ENCODE measurements at places on chromosomes 6 and 20.

DNA sequence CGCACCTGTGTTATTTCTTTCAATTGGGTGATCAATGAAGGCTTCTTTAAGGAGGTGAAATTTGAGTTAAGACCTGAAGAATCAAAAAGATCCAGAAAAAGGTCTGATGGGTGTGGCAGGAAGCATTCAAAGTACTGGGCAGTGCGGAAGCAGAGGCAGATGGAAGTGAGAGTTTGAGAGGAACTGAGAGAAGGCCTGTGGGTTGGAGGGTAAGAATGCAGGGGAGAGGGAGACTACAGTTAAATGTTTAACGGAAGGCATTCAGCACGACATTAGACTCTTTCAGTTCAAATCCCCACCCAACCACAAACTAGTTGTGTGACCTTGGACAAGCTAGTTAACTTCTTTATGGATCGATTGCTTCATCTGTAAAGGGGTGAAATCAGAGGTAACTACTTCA, 50.5 kb upstream of the GCM1 start:
- DNase-seq, result no peak

GRCh38 chr6:70706491-70707123, 38.9 kb downstream of the SMAP1 start:
- no peak for DNase-seq

GRCh38 chr6:115078555-115078954, 735.7 kb upstream of the HS3ST5 start:
- no peak for DNase-seq

GRCh38 chr6:106113256-106113959, 27.3 kb downstream of the PRDM1 start:
- DNase-seq, result no peak

DNA sequence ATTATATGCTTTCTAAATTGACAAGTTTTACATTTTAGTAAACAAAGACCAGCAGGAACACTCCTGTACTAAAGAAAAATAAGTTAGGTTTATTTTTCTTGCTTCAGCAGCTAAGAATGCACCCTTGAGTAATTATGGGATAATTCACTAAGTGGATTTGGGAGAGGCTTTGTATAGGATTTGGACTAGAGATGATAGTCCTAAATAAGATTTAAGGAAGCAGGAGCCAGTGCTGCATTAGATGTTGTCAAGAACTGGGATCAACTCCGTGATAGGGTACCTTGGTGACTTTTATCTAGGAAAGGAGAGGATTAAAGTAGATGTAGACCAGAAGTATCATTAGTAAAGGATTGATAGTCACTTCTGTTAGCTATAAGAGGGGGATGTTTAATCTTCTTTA, 4.1 kb upstream of the C6orf141 start:
- DNase-seq, result no peak

- no peak for DNase-seq
Observed at GRCh38 chr20:25484911-25485511, 77.5 kb downstream of the GINS1 start.

- DNase-seq, result no peak
Observed at GRCh38 chr6:138429761-138430160, 25.7 kb downstream of the HEBP2 start.

GRCh38 chr6:154412106-154412820, 55.7 kb upstream of the IPCEF1 start:
- no peak for DNase-seq

GRCh38 chr20:9148291-9148690, 79.4 kb downstream of the PLCB4 start:
- no peak for DNase-seq

GRCh38 chr20:13857304-13857703, 72.5 kb downstream of the NDUFAF5 start:
- no peak for DNase-seq

DNA sequence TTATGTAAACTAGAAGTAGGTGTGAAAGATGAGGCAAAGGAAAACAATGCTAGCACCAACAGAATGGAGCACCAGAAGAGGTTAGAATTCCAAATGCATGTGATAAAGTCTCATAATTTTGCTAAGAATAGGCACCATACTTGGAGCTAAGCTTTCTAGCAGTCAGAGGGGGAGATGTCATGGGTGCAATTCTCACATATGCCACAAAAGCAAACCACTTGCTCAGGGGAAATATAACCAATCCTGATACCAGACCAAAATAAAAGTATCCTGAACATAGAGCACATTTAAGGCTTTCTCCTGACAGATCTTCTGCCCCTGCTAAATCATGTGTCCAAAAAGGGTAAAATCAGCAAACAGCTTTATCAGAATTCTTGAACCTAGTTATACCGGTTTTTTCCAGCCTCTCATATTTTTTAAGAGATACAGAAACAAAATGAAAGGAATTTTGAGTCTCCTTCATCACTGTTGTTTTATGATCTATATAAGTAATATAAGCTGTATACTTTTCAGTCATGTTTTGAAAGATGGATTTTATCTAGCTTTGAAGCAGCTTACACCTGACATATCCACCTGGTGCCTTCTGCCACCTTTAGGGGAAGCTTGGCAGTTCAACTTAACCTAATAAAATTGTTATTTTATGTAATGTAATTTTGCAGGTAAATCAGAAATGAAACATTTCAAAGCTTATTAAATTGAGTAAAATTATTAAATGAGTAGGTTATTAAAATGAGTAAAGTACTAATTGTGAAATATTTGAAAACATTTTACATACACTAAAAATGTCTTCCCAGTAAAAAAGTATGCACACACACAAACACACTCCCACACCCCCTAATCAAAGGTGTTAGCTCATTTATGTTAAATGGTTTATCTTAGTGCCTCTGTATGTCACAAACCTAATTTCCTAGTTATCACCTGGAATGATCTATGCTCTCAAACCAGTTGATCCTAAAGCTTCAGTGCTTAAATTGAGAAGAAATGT, 2.8 kb downstream of the SPO11 start:
- DNase-seq, result no peak

- no peak for DNase-seq
Observed at GRCh38 chr6:15555101-15556038, 107.5 kb downstream of the DTNBP1 start.

DNA sequence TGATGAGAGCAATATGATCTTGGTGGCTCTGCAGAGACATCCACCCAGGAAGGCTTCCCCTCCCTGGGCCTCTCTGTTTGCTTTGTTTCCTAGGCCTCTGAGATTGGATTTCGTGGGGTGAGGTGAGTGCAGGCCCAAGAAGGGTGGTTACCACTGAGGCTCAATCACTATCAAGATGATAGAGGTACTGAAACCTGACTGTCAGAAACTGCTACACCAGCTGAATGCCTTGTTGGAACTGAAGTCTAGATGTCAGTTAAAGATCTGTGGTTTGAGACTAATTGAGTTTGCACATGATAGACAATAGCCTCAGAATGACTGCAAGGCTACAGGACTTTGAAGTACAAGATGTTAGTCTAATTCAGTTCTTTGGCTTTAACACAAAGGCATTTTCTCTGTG, 15.2 kb downstream of the VNN1 start:
- no peak for DNase-seq

- no peak for DNase-seq
Observed at GRCh38 chr20:61611401-61612180, 359.5 kb downstream of the CDH4 start.

- no peak for DNase-seq
Observed at GRCh38 chr20:23826541-23827021, at the start of gene CST2. Gene CST2 (minus strand): TSS chr20:23826729. CDS start chr20:23826660, 69 bp downstream.

All from esophagus squamous epithelium (tissue), 5 donors.